SIG-M5 (cell line): ENCODE measurements at places on chromosomes 2 and 18.

DNA sequence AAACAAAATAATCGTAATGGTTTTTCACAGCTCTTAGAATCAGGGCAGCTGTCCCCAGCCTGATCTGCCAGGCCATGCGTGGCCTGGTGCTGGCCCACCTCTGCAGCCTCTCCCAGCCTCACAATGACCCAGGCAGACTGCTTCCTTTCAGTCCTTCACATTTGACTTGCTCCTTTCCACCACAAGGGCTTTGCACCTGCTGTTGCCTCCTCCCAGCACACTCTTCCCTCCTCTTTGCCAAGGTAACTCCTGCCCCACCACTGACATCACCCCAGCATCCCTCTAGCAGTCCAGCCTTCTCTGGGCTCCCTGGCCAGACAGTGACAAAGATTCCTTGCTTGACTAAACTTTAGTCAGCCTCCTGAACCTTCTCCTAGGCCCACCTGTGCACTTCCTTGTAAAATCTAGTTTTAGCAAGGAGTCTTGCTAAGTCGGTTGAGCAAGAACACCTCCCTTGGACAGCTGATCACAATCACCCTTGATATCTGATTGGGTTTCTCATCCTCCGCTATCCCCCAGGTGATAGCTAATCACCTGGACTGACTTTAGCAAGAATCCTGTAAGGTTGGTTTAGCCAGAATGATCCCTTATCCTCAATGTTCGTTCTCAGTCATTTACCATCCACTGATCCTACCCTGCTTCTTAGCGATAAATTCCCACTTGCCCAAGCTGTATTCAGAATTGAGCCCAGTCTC lies 16.2 kb upstream of the RAB11FIP5 start:
- DNase-seq: no peak

- DNase-seq: no peak
These were observed 49.8 kb downstream of the SLC4A5 start for GRCh38 chr2:74293191-74293991.

DNA sequence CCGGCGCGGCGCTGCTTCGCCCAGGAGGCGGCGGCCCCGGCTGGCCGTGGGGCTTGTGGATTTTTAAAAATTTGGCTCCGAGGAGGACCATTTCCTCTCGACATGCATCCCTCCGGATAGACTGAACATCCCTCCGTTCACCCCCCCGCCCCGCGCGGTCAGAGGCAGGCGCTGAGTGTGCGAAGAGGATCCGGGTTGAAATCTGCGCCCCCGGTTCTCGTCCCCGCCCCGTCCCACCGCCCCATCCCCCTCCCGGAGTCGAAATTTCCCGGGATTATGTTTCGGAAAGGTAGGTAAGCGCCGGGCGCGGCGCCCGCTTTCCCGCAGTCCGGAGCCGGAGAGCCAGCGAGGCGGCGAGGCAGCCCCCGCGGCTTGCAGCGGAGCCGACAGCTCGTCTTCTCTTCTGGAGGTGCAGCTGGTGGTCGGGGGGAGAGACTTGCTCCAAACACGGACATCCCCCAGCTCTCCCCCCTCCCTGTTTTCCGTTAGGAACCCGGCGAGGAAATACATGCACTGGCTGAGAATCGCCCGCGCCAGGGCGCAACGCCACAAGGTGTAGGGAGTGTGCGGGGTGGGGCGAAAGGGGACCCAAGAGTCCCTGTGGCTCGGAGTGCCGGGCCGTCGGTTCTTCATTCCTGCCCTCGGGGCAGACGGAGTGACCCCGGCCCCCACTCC lies at the start of gene PRKCE:
Gene PRKCE, plus strand, starts transcription at position 261 of the 675 bp plus-strand sequence.
- DNase-seq: no peak

DNA sequence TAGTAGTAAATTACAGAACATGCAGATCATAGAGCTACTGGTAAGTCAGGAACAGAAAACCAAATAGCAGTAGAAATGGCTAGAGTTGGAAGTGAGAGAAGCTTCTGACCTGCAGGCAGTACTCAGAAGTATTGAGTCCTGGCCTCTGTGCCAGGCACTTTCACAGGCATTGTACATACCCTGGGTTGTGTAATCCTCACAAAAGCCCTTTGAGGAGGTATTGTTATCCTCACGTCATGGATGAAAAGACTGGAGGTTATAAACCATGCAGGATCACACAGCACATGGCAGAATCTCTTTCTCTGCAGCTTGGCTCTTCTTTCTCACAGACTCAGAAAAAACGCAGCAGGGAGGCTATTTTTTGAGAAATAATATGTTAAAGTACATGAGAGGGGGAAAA lies 789.3 kb upstream of the FAM98A start:
- no peak for DNase-seq

GRCh38 chr2:63064197-63064596 lies 13.6 kb downstream of the OTX1 start:
- DNase-seq: no peak

DNA sequence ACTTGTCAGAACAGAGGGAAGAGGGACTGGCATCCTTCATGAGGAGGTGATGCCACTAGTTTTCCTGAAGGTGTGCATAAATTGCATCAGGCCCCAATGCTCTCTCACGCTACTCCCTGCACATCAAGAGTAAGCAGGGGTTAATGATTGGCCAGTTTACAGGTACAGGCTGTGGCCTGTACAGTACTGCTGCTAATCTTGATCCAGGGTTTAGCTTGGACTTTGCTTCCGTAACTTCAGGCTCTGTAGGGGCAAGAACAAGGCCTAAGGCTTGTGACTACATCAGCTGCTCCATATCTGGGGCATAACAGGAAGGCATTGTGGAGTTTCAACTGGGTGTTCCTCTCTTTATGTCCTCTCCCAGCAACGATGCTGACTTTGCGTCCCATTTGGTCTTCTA lies 96.8 kb upstream of the FZD7 start:
- DNase-seq: no peak

DNA sequence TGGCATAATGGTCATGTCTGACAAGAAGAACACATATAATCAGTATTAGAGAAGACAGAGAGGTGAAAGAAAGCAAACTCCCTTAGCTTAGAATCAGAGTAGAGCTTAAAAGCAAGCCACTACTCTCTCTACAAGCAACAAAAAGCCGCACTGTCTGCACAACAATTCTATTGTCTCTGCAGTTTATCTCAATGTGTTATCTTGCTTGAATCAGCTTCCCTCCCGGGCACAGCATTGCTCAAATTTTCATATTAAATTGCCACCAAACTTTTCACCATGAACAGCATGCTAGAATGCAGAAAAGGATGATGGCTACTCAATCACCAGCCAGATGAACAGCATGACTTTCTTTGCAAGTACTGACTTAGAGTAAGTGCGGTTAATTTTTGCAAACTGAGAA lies 356.0 kb upstream of the KYNU start:
- DNase-seq: no peak

DNA sequence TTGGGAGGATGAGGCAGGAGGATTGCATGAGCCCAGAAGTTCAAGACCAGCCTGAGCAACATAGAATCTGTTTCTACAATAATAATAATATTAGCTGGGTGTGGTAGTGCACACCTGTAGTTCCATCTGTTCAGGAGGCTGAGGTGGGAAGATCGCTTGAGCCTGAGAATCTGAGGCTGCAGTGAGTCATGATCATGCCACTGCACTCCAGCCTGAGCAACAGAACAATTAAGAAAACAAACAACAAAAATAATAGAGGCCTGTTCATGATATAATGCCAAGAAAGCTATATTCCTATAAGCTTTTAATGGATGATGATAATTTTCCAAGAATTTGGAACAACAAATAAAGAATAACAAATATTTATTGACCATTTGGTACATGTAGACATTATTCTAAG lies 6.9 kb upstream of the CCBE1 start:
- DNase-seq: no peak

GRCh38 chr18:11251229-11251890 lies 102.0 kb upstream of the PIEZO2 start:
- no peak for DNase-seq

- DNase-seq: no peak
These were observed 30.0 kb downstream of the TBC1D8 start for GRCh38 chr2:101121174-101121573.

DNA sequence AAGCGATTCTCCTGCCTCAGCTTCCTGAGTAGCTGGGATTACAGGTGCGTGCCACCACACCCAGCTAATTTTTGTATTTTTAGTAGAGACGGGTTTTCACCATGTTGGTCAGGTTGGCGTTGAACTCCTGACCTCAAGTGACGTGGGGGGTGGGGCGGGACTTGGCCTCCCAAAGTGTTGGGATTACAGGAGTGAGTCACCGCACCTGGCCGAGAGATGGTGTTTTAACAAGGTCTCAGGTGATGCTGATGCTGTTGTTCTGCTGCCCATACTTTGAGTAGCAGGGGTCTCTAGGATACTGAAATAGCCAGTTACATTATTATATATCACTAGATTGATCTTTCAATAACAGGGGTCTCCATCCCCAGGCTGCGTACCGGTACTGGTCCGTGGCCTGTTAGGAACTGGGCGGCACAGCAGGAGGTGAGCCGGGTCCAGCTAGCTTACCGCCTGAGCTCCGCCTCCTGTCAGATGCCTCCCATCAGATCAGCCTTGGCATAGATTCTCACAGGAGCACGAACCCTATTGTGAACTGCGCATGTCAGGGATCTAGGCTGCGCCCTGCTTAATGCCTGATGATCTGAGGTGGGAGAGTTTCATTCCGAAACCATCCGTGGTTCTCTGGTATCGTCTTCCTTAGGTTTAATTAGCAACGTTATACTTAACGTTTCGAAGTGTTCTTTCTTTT lies 48.3 kb upstream of the SLC38A11 start:
- no peak for DNase-seq

DNA sequence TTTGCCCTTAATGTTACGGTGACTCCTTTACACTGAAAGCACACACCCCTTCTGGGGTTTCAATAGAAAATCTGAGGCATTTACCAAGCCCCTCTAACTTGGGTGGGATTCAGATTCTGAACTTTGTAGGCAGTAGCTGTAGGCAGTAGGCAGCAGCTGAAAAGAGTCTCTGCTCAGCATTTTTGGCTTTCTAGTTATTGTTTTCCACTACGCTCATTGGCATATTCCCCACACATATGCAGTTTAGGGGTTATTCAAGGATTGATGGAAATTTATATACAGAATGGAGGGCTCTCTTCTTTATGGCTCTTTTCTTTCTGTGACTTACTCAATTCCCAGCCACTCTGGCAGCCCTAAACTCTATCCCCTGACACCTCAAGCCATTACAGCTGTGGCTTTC lies 232.7 kb upstream of the REV1 start:
- DNase-seq: no peak

DNA sequence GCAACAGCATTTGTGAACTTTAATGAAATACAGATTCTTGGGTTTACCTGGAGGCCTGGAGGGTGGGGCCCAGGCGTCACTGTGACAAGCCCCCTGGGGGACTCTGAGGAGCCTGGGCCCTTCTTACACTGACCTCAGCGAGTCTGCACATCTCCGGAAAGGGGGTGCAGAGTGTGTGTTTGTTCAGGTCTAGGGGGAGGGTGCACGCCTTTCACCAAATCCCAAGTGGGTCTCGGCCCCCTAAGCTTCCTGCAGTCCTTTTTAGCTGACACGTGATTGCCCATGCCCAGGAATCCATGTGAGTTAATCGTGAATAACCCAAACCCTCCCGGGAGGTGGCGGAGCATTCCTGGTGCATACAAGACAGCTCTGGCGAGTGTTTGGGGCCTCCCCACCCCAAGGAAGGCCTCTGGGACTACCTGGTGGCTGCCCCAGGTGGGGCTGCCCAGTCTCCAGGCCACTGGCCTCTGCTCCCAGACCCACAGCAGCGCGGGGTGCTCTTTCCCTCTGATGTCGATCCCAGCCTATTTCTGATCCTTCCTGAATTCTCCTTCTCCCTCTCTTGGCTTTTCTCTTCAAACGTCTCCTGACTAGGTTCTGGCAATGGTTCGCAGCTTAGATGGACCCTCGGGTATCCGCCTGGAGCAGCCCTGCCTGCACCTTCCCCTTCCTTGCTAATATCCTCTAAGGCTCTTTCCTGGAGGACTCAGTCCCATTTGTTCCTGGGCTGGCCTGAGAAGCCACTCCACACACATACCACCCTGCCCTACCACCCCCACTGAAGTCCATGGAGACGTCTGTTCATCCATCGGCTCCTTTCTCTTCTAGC lies 10.0 kb downstream of the NGEF start:
- DNase-seq: no peak

GRCh38 chr2:160022162-160022561 lies 40.3 kb downstream of the PLA2R1 start:
- DNase-seq: no peak

GRCh38 chr2:53366543-53366942 lies 401.1 kb upstream of the CHAC2 start:
- no peak for DNase-seq

GRCh38 chr2:230796280-230796862 lies 68.4 kb upstream of the ITM2C start:
- no peak for DNase-seq

DNA sequence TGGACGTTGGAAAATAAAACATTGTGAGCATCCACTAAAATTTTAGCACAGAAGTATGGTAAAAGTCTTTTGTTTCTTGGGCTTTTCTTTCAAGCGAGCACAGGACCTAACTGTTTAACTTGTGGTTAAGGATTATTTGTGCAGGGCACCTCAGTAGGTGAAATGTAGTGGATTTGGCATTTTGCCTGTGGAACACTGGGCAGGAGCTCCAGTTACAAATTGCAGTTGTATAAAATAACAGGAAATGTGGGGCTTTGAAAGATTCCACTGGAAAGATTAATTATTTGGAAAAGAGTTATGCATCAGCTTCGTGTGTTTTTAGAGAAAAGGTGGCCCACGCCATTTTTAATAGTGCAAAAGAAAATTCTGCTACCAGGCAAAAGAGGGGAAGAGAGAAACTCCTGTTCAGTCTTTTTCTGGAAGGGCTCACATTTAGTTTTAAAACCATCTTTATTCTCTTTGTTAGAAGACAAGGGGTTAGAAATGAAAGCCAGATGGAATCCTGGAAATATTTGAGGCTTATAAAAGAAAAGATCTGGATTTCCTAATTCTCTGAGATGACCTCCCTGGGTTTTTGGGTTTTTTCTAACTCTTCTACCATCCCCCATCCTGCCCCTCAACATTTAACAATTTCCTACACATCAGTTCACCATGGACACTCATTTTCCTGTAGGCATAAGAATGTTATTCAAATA lies 144.3 kb upstream of the SERTAD2 start:
- DNase-seq: no peak

DNA sequence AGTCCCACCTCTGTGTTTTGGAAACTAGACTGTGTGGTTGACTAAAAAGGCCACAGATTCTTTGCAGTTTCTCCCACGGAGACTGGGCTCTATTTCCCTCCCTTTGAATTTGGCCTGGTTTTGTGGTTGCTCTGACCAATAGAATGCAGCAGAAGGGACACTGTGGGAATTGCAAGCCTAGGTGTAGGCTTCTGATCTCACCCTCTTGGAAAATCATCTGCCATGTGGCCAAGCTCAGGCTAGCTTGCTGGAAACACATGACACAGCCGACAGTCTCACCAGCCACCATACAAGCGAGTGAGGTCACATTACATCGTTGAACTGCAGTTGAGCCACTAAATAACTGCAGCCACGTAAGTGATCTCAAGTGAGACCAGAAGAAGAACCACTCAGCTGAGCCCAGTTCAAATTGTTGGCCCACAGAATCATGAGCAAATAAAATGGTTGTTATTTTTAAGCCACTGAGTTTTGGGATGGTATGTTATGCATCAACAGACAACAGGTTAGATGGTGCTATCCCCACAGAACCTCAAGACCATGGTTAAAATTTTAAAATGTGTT lies 319.1 kb upstream of the MEX3C start:
- DNase-seq: no peak
